ENCODE measurements at places on chromosomes 12 and 14. TPM values are rescaled to one million over a fixed set of nuclear protein-coding genes. Genes with fewer than 3 reads are reported as not detected.

DNA sequence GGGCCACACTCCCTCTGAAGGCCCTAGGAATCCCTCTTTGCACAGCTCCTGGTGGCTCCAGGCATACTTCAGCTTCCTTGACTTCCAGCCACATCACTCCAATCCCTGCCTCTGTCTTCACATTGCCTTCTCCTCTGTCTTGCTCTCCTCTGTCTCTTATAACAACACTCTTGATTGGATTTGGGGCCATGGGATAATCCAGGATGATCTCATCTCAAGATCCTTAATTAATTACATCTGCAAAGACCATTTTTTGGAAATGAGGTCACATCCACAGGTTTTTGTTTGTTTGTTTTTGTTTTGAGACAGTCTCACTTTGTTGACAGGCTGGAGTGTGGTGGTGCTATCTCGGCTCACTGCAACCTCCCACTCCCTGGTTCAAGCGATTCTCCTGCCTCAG is 88.7 kb downstream of the TMTC1 start:
- peak; percentile 19 for DNase-seq

- DNase-seq = peak; percentile 61
Measured at GRCh38 chr12:50024805-50025186, 498 bp downstream of the RACGAP1 start.

DNA sequence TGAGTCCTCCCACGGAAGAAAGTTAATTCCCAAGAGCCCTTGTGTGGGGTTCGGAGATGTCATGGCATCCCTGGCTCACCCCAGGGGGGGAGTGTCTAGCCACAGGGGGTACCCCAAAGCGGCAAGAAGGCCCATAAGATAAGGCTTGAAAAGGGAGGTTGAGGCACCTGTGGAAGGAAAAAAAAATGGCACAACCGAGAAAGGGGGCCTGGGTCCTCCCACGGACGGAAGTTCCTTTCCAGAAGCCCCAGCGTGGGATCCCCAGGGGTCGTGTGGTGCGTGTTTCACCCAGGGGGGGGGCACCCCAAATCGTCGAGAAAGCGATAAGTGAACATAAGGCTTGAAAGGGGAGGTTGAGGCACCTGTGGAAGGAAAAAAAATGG is 266.7 kb downstream of the ALG10 start:
- DNase-seq = no peak

GRCh38 chr14:21802441-21802840 is 128.8 kb upstream of the OR4E1 start:
- DNase-seq = no peak

GRCh38 chr14:68622856-68623255 is 170.0 kb downstream of the ZFP36L1 start:
- DNase-seq = no peak

DNA sequence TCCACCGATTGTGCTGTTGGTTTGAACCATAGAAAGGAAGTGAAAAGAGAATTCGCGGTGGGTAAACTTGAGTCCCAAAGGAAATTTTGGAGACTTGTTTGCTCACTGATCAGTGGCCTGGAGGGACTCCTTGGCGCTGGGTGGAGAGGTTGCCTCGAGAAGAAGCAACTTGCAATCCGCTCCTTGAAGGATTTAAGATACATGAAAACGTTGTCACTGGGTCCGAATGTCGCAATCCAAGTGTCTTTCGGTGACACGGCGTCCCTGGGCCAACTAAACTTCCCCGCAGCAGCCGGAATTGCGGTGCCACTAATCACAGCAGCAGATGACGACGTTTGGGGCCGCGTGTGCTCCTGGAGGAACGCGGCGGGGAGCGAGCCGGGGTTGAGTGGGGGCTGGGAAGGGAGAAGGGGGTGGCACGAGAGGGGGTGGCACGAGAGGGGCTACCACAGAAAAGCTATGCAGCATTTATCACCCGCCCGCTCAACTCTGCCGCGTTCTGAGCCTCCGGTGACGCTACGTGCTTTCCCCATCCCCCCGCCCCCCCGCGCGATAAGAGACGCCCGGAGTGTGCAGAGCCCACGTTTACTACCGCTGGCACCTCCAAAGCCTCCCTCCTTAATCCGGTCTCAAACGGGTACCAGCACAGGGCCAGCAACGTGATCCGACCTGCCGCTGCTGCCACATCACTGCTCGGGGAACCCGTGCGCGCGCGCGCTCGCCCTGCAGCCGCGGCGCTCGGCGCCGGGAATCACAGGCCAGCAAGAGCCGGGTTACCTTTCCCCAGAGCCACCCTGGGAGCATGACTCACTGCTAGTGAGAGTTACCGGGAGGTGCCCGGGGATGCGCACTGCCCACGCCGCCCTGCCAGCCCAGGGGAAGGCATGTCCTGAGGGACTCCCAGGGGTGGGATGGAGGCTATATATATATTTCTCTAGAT is 833 bp upstream of the BHLHE41 start:
- peak; percentile 91 for DNase-seq

DNA sequence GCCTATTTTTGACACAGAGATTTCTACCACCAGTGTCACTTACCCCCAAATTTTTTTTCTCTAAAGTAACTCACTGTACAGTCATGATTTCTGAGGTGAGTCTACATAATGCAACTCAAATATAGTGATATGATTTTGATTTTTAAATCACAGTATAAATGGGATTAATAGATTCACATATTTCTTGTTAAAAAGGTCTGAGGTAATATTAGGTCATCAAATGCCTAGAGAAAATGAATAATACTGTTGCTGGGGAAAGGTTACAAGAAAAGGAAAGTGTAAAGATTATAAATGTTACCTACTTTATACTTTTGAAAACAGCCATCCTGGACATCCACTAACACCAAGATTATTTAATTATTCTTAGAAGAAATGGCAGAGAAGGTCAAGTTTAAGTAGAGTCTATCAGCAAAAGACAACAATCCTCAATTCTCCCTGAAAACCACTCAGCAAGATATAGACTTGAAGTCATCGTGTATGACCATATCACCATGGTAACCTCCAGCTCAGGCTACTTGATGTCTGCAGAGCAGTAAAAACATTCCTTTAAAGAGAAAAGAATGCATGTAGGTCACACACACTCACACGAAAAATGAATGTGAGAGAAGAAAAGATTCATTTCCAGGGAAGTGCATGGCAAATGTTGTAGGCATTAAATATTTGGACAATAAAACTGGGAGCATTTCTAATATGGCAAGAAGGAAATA is 58.7 kb downstream of the CCDC59 start:
- DNase-seq = peak; percentile 28

BATF gene
- not detected for total RNA-seq

DNA sequence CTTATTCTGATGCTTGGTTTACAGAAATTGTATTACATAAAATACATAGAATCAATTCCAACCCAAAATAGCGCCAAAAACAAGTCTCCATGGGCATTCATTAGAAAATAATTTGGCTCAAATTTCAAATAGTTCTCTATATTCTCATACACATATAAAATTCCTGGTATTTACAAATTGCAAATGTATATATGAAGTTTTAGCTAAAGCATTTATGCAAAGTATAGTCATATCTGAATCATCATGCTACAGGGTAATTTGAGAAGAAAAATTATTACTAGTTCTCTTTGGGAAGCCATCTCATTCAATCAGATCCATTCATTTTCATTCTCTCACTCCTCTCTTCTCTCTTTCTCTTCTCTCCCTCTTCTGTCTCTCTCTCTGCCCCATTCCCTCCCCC is 257.8 kb downstream of the DPF3 start:
- DNase-seq = peak; percentile 52

- DNase-seq = no peak
Measured at GRCh38 chr14:22026527-22026926, 352.9 kb upstream of the OR4E1 start.

- no peak for DNase-seq
Measured at GRCh38 chr14:101563654-101564443, 2.6 kb downstream of the DIO3 start.

- DNase-seq = no peak
Measured at GRCh38 chr12:68844788-68845695, 37.1 kb downstream of the MDM2 start.

- peak; percentile 4 for DNase-seq
Measured at GRCh38 chr14:22070119-22070982, 396.7 kb upstream of the OR4E1 start.

GRCh38 chr12:21638054-21638891 is 19.4 kb downstream of the LDHB start:
- DNase-seq = peak; percentile 45

- DNase-seq = no peak
Measured at GRCh38 chr12:124160097-124160756, 134.7 kb upstream of the RFLNA start.

RASSF8 gene
- 80.1 TPM for total RNA-seq

HHIPL1 gene
- 19.2 TPM for total RNA-seq

GRCh38 chr12:96986883-96987523 is 79.9 kb downstream of the NEDD1 start:
- peak; percentile 63 for DNase-seq

DNA sequence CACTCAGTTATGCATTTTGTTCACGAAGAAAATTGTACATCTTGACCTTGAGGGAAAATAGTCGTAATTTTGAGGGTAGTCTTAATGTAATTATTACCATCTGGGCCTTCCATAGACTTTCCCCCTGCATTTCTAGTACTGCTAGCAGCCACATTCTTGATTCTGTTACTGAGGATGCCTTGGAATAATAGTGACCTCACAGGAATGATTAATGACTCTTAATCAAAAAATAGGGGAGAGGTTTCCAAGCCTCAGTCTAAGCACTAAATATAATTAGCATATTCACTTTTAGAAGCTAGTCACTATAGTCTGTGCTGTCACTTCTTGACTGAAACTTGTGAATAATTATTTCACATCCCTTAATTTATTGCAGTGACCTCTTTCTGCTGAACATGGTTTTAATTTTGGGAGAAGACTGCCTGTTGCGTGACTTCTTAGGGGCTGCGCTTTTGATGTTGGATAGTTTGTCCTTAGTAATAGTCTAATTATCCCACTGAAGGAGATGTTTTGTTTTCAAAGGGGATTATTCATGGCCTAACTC is 400.5 kb downstream of the ADAMTS20 start:
- peak; percentile 82 for DNase-seq

UBE3B gene
- total RNA-seq = 34.7 TPM

DNA sequence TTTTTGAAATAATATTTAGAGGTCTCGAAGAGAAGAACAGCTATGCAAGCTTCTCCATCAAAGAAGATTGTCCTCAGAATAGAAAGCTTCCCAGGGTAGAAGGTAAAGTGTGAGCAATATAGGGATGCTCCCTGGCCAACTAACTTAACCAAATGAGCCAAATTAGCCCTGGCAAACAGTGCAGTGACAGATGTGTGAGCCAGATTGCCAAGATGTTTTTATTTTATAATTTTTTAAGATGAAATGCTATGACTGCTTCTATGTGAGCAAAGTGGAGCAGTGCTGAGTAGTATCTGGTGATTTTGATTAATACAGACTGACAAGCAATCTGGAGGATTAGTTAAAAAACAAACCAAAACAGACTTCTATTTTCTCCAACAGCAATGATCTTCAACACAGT is 202.1 kb downstream of the NOVA1 start:
- DNase-seq = no peak

DNA sequence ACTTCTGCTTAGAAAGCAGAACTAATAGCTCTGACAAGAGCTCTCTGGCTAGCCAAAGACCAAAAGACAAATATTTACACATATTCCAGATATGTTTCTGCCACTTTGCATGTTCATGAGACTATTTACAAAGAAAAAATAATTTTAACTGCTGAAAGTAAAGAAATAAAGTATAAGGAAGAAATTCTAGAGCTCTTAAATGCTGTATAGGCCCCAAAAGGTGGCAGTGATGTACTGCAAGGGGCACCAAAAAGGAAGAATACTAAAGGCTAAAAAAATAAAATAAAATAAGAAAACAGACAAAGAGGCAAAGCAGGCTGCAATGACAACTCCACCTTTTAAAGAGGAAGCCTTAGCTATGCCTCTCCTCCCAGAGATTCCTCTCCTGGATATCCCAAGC is 23.0 kb downstream of the KLRK1 start:
- peak; percentile 63 for DNase-seq

- DNase-seq = no peak
Measured at GRCh38 chr12:124085419-124086296, 112.6 kb downstream of the ZNF664 start.

GRCh38 chr14:44497148-44497547 is 9.9 kb downstream of the FSCB start:
- no peak for DNase-seq

GRCh38 chr14:61668282-61668681 is 27.0 kb upstream of the HIF1A start:
- no peak for DNase-seq

DNA sequence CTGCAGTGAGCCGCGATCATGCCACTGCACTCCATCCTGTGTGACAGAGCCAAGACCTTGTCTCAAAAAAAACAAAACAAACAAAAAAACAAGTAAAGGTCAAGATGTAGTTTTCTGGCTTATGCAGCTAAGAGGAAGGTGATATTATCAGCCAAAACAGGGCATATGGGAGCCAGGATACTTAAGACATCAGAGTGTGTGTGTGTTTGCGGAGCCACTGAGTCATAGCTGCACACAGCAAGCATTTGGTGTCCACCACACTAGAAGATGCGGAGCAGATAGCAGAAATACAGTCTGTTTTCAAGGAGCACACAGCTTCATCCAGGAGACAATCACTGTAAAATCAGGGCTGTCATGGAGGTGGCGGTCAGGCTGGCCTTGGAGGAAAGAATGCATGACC is 72.6 kb upstream of the REP15 start:
- DNase-seq = peak; percentile 38

DNA sequence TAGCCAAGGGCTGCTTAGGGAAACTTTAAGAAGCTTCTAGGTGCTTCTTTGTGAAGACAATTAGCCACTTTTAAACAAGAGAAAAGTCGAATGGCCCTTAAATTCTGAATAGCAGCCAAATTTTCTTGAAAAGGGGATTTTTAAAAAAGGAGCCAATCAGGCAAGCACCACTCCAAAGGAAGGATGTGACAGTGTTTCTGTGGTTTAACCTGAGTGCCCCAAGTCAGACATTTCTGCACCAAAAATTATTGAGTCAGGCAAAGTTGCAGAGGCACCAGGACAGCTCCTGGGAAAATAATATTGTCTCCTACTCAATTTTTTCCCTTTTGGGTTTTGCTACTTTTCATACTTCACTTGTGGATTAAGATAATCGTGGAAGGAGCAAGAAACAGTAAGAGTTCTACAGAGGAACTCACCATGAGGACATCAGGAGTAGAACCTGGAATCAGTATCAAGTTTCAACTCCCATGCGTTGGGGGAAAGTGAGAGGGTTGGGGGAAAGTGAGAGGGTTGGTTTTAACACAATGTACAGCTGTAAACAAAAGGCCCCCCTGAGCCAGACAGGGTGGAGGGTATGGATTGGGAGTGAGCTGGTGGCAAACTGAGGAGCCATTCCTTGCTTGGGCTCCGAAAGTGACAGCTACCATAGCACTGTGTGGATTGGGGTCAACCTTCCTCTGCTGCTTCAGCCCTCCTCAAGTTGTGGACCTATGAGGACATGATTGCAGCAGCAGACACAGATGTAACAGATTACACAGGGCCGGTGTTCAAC is 90.8 kb downstream of the SLC38A1 start:
- DNase-seq = no peak

GRCh38 chr12:101866615-101867373 is 10.6 kb upstream of the DRAM1 start:
- no peak for DNase-seq

GRCh38 chr14:67131691-67132090 is 57.5 kb upstream of the GARIN2 start:
- no peak for DNase-seq
